ENCODE measurements at places on chromosomes 1 and 21. TPM values are rescaled to one million over a fixed set of nuclear protein-coding genes. Genes with fewer than 3 reads are reported as not detected.

ZZZ3 gene
- total RNA-seq: 64.5 TPM

JTB gene
- total RNA-seq: 74.1 TPM

DNA sequence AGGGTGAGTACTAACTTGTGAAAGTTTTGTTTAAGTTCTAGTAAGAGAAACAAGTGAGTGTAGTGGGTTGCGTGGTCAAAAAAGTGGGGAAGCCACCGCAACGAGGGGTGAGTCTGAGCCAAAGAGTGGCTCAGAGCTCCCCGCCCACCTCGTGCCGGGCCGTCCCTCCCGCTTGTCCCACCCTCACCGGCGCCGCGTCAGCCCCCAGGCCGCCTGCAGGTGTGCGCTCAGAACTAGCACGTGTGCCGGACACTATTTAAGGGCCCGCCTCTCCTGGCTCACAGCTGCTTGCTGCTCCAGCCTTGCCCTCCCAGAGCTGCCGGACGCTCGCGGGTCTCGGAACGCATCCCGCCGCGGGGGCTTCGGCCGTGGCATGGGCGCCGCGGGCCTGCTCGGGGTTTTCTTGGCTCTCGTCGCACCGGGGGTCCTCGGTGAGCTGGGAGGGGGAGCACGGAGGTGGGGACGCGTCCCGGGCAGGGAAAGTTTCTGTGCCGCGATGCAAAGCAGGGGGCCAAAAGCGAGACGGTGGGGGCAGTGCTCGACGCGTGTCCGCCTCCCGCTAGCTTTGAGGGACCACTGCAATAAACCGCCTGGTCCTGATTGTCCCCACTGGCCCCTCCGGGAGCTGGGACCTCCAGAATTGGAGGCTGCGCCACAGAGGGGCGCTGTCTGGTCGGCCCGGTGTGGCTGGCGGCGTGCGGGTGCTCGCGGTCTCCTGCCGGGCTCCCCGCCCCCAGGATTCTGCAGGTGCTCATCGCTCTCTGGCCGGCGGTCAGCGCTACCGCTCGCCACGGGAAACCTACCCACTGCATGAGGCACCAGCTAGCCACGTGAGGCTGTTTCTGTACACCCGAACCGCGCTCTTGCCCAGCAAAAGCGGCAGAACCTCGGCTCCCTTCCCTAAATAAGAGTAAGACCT lies at the start of gene CR2:
CR2 (plus strand) TSS at position 283 of the 919 bp plus-strand sequence; CDS start at position 374, 91 bp downstream.
- DNase-seq: peak; percentile 47

DNA sequence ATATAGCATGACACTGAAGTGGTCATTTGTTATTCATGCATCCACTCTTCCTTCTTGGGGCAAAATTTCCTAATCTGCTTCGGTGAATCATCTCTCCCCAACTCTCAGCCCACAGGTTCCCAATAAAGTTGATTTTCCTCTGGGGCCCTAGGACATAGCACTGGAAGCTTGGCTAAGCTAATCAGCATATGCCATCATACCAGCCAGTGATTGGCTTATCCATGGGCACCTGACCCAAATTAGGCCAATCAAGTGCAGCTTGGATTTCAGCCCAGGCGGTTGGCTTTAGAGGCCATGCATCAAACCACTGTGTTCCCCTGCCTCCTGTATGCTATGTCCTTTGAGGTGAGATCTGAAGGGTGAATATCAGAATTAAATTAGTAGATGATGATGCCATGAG lies 58.9 kb downstream of the C1orf94 start:
- no peak for DNase-seq

CDK11A gene
- 52.8 TPM for total RNA-seq

GREM2 gene
- 0.09 TPM for total RNA-seq

FCRL4 gene
- not detected for total RNA-seq

GUCA2A gene
- total RNA-seq: not detected

DNA sequence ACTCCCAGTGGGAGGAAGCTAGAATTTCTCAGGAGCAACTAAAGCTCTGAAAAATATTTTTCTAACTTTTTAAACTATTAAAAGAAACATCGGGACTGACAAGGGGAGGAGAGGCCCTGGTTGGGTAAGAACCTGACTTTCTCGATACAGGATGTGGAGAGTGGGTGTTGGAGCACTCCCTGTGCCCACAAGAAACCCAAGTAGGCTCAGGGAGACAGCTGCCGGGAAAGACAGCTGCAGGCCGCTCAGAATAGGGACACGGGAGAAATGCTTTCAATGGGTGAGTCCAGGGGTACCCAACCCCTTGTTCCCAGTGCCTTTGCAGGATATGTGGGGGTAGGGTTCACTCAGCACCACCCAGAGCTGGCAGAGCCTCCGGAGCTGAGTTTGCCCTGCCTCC lies 43.6 kb downstream of the PLEKHA6 start:
- DNase-seq: no peak

KRTAP12-2 gene
- total RNA-seq: not detected

ANGPTL3 gene
- total RNA-seq: not detected

ADAM15 gene
- 32.7 TPM for total RNA-seq

DNA sequence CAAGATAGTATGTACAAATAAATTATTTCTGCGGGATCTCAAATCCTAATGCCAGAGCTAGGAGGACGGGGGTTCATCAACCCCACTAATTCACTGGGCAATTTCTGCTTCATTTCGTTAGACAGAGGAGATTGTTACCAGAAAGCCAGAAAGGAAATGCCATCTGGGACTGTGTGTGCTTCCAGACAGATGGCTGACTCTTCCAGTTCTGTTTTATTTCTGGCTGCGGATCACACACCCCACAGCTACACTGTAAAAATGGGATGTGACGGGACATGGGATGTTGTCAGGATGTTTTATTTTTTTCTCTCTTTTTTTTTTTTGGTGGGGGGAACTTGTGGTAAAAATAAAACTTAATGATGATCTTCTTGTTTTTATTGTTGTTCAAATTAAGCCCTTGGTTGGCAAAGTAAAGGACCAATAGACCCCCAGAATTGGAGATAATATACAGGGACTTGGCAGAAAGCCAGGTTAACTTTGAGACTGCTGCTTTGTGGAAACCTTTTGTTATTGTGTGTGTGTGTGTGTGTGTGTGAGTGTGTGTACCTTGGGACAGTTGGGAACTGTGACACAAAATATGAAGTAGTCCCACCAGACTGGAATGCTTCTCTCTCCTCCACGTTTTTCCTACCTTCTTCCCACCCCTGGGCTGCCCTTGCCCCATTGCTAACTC lies 114.5 kb downstream of the NUF2 start:
- DNase-seq: no peak

DNA sequence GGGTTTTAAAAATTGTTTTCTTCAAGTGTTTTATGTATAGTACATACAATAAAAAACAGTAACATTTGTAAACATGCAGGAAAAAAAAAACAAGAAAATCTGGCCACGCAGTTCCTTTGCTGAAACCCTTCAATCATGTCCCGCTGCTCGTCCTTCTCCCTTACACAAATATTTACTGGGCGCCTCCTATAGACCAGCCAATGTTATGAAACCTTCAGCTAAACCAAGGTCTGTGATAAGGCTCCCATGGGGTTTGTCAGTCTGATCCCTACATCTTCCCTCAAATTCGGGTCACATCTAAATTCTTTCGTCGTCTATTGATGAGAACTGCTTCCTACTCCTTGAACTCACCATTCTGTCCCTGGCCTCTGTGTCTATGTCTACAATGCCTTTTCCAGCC lies 583.9 kb downstream of the SMYD3 start:
- DNase-seq: no peak

S100A16 gene
- 22.1 TPM for total RNA-seq

Measured in mesothelial cell of epicardium (in vitro differentiated cells).